DND-41 (cell line): ENCODE measurements at places on chromosomes 6 and 20.

DNA sequence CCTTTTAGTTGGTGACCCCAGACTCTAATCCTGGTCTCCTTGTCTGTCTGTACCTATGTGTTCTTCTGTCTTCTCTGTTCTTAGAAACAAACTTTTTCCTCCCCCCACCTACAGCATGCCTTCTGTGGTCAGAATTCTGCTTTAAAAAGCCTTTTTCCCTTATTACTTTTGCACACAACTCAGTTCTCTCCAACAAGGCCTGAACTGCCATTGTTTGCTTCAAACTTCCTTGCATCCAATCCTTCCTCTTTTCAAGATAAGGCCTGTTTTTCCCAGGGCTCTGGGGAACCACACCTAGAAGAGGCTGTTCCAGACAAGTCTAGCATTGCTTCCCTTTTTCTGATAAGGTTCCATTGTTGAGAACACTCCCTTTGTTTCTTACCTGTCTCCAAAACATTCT lies 22.2 kb upstream of the NCOA3 start:
- no peak for DNase-seq

DNA sequence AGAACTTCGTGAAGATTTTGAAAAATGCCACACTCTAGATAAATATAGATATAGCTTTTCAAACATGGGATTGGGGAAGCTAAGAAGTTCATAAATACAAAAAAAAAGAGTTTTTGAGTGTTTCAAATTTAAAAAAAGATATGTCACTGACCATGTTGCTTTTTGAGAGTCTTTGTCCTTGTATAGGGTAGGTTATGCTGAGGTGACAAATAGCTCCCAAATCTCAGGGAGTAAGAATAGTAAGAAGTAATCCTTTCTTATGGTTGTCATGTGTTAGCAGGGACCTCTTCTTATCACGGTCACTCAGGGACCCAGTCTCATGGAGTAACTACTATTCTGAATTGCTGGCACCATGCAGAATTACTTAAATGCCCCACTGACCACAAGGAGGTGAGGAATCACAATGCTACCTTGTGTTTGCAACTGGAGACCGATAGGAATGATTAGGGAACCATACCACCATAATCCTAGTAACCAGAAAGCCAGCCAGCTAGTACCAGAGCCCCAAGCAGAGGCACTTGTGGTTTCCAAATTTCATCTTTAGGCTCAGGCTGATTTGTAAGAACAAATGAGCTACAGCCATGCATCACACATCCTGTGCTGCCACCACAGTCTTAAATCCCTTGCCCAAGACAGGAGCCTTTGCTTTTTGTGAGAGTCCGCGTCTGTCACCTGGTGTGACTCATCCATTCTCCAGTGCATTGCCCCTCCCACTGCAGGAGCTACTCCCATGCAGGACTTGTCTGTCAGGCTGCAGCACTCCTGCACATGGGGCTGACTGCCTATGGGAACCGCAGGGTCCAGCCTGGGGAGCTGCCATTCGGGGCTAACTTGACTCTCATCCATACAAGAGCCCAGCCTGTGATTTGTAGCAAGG lies 42.4 kb upstream of the ADGRF4 start:
- peak; percentile 27 for DNase-seq

DNA sequence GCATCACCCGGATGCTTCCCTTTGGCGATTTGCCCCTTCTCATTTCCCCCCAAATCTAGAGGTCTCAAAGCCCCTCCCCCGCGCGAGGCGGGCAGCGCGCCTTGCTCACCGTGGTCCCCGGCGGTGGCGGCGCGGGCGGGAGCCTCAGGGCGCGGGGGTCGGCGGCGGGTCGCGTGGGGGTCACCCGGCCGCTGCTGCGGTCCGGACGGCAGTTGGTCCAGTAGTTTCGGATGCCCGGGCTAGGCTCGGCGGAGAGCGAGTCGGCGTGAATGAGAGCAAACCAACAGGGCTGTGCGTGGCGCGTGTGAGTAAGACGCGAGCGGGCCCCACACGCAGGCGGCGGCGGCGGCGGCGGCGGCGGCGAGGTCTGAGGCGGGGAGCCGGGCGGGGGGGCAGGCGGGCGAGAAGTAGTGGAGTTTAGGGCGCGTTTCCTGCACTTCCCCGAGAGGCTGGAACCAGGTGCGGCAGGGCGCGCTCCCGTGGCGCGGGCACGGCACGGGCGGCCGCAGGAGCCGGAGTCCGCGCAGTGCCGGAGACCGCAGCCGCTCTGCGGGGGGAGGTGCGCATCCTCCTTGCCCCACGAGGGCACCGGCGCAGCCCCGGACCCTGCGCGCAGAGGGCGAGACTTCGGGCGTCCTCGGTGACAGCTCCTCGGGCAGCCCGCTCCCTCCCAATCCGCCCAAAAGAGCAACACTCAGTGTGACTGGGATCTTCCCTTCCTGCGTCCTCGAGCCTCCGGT lies 567 bp downstream of the HS3ST5 start:
- DNase-seq: no peak

- DNase-seq: no peak
Measured at GRCh38 chr20:8523684-8524083, 391.6 kb downstream of the PLCB1 start.

GRCh38 chr6:101392586-101393230 lies 800 bp upstream of the GRIK2 start:
- no peak for DNase-seq

DNA sequence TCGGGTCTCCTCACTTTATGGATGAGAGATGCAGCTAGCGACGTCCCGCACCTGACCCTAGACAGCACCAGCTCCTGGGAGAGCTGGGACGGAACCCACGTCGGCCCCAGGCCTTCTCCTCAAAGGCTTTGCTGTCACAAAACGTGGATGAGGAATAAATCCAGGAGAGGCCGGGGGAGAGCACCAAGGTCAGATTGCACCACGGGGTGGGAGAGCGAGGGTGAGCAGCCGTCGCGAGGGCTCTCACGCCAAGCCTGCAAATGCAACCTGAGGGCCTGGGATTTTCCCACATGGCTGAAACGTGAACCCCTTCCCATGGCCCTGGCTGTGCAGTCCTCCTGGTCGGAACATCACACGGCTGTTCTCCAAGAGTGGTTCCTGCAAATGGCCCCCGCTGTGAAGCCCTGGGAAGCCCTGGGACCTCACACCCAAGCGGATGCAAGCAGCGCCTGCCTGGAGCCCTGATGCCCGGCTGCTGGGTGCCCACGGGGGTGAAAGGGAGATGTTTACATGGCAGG lies 45.3 kb downstream of the DLL1 start:
- no peak for DNase-seq

- DNase-seq: no peak
Measured at GRCh38 chr6:44302856-44303255, 10.3 kb downstream of the AARS2 start.

- no peak for DNase-seq
Measured at GRCh38 chr6:56169366-56169765, 78.0 kb downstream of the COL21A1 start.

DNA sequence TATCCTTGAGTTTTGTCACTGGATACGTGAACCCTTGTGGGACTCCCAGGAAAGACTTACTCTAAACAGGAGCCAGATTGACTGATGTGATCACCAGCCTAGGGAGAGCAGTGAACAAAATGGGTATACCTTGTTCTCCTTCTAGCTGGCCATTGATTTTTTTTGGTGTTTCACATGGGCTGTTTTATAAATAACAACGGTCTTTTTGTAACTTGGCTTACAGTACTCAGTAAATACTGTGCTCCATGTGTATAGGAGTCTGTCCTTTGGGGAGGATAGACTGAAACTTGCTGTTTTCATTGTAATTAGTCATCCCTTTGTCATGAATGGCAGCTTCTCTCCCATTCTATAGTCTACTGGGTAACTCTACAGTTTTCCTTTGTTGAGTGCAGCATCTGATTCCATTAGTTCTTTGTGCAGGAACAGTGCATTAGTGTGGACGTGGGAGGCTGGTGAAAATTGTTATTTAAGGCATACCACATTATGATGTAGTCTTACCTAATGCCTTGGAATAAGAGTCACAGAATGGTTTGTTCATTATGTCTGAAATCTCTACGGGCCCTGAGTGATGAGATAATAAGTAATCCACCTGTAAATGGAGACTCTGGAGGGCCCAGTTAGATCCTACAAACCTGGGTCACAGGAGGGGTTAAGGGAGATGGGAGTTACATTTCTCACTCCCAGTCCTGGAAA lies 89.5 kb downstream of the TIAM2 start:
- DNase-seq: no peak

GRCh38 chr6:52550014-52550575 lies 26.8 kb downstream of the TRAM2 start:
- no peak for DNase-seq

- no peak for DNase-seq
Measured at GRCh38 chr6:125526007-125526720, 223.3 kb upstream of the HEY2 start.

GRCh38 chr6:139712830-139713229 lies 338.4 kb upstream of the CITED2 start:
- no peak for DNase-seq

DNA sequence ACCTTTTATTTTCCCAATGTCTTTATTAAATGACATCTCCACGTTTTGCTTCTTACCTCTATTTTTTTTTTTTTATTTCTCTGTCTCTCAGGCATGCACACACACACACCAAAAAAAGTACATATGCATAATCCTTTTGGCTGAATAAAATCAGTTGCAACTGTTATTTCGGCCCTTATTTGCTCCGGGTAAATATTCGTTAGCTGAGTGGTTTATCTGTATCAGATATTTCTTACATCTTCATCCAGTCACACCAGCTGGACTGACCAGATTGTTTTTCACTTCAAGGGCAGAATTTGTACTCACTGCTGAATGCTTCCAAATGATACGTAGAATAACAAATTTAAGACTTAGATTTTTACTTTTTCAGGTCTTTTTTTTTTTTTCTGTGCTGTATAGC lies 45.5 kb downstream of the PTPN1 start:
- DNase-seq: no peak

GRCh38 chr6:27547157-27548075 lies 74.5 kb upstream of the ZNF184 start:
- DNase-seq: no peak

- no peak for DNase-seq
Measured at GRCh38 chr20:63602321-63602720, 24.6 kb downstream of the GMEB2 start.

DNA sequence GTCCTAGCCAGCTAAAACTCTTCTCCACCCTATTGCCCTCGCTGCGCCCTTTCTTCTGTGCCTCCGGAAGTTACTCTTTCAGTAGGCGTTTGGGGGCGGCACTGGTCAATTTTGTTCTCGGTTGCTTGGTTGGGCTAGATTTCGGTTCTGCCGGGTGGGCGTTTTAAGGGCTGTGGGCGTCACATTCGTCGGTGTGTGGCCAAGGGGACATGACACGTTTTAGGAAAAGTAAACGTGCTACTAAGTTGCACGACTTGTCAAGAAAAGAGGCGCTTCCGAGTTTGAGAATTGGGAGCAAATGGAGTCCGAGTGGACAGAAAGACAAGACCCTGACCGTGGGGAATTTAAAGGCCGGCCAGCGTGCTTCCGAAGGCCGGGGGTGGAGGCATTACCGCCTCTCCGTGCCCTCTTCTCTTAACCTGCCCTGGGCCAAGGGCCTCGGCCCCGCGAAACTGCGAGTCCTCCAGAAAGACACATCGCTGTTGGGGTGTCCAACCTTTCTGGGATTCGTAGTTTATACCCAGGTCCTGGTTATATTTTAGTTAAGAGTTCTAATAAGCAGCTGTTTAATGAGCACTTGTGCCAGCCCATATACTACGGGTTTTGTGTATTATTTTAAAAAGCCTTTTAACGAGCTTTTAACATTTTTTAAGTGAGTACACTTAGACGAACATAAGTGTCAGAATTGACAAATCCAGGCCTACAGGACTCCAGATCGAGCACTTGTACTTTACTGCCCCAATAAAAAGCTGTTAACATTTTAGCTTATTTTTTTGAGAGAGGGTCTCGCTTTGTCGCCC lies 664 bp upstream of the BAG6 start:
- peak; percentile 93 for DNase-seq

DNA sequence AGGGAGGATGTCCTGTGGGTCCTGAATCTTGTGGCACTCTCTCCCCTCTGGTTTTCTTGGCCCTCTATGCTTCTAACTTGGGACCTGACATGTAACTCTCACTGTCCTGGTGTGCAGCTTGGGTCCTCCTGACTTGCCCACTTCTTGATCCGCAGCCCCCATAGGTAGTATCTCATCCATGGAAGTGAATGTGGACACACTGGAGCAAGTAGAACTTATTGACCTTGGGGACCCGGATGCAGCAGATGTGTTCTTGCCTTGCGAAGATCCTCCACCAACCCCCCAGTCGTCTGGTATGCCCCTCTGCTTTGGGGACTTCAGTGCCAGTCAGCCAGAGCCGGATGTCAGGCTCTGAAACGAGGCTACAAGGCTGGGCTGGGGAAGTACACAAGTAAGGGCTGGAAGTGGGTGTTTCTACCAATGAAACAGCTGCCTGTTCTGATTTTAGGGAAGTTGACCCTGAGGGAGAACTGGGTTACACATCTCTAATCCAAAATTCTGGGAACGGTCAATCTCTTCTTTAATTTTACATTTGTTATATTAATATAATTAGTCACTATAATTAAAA lies 641 bp downstream of the DBNDD2 start:
- no peak for DNase-seq

GRCh38 chr20:32487381-32487780 lies 97.8 kb downstream of the NOL4L start:
- no peak for DNase-seq

DNA sequence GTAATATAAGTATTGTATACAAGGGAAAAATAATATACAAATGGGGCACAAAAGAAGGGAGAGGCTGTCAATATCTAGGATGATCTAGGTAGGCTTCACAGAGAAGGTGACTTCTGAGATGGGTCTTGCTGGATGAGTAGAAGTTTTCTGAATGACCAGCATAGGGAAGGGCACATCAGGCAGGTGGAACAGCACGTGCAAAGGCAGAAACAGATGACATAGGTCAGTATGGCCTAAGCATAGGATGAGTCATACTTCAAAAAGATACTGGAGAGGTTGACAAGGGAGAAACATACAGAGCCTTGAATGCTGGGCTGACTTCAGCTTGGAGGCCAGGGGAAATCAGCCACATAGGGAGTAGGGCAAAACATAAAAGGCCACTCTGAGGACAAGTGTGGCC lies 31.9 kb upstream of the SIRPA start:
- no peak for DNase-seq

- no peak for DNase-seq
Measured at GRCh38 chr6:166581091-166581511, 5.4 kb downstream of the RAMACL start.

- peak; percentile 59 for DNase-seq
Measured at GRCh38 chr6:111087871-111088667, 766 bp downstream of the SLC16A10 start.

- no peak for DNase-seq
Measured at GRCh38 chr6:2781685-2782355, 16.6 kb downstream of the WRNIP1 start.

DNA sequence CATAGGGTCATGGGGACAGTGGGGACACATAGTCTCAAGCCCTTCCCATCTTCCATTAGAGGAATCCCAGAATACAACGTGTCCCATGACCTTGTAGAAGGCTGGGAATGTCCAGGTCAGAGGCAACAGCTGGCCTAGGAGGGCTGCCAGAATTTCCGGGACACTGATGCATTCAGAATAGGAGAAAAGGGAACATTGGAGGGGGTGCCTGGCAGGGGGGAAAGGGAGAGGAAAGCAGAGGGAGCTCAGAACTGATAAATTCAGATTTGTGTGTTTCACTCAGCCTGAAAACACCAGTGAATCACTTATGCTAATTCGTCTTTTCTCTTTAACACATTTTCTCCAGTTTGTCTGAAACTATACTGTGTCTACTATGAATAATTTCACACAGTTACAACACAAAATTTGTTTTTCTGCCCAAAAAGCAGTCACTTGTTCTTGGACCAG lies 35.5 kb upstream of the BMP2 start:
- DNase-seq: no peak

GRCh38 chr6:38738261-38738660 lies 23.1 kb downstream of the DNAH8 start:
- DNase-seq: no peak

- no peak for DNase-seq
Measured at GRCh38 chr6:1535295-1535694, 74.4 kb upstream of the FOXC1 start.
